Activated T-helper 1 cell treated with anti-CD3 and anti-CD28 coated beads, Interleukin-2, amount 50 U/mL, for 16 hours (primary cell): ENCODE measurements at places on chromosomes 5 and 9.

GRCh38 chr5:75524071-75524470 is 12.4 kb downstream of the POLK start:
- no peak for DNase-seq

DNA sequence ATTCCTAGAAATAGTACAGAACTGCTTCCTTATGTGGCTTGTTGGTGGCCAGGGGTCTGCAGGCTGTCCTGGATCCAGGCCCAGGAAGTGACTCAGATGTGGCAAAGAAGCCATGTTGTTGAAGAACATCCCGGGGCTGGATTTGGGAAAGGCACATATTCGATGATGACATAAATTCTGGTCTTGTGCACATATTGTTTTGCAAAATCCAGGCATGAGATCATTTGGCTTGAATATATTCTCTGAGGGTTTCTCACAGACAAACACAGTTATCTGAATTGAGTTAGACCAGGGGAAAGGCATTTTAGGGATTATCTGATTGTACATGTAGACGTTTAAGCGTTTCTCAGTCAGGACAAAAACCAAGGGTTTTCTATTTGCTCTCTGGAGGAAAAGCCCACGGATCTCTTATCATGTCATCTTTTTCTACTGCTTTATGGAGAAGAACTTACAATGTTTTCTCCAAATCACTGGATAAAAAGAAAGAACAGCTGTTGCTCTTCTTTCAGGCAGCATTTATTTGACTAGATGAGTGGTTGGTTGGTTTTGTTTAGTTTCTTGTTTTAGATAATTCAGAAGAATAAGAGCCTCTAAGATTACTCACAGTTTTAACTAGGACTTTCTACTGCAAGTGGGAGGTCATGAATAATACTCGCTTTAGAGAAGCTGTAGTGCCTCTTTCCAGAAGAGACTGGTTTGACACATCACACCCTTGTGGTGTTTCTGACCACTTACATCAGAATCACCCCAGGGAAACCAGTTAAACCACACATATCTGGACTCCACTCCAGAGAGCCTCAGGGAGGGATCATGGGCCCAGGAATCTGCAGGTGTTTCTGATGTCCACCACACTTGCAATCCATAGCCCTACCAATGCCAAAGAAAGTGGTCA is 29.5 kb upstream of the LHFPL2 start:
- no peak for DNase-seq

DNA sequence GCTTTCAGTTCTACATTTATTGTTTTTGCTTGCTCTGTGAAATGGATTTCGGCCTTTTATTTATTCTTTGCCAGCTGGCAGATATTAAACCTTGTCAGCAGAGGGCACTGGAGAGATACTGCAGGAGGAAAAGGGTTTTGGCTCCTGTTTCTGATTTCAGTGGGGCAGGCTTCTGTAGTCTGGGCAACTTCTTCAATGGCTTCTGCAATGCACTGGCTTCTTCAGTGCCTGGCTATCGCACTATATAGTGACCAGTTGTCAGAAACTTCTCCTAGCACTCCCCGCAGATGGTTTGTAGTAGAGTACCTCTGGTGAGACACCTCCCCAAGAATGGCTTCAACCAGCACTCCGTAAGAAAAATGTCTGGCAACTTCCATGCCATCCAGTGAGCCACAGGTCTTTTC is 3.2 kb upstream of the NFX1 start:
- no peak for DNase-seq

- DNase-seq: no peak
Measured at GRCh38 chr9:127143920-127144465, 21.6 kb upstream of the ANGPTL2 start.

- no peak for DNase-seq
Measured at GRCh38 chr5:173645890-173646574, 29.6 kb upstream of the BOD1 start.

DNA sequence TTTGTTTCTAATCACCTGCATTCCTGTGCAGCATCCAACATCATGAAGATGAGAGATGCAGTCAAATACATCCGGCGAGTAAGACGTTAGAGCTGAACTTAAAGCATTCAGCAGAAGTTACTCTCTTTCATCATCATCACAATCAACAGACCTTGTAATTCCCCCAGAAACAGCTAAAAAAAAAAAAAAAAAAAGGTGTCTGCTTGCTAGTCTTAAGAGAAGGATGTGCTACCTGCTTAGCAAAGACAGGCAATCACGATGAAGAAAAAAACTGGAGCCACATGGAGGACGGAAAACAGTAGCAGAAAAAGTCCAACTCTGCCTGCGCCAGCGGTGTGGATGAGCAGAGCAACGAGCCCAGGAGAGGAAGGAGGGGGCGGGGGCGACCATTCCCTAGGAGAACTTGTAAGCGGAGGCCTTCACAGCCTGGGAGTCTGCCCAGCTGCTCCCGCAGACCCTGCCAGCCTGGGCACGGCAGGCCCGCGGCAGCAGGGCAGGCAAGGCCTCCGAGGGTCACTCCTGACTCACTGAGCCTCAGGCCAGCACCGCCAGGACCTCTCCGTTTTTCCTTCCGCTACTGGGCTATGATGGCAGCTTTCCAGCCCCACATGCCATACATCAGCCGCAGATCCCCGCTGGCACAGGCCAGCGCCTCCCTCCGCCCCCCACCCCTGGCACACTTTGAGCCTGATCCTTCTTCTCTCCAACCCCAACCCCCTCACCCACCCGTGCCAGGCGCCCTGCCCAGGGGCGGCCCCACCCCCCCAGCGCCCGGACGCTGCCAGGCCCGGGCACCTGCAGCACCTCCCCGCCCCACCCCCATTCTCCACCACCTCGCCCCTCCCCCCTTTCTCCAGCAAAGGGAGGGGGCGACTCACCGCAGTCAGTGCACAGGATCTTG is 1.4 kb downstream of the NRG2 start:
- no peak for DNase-seq

DNA sequence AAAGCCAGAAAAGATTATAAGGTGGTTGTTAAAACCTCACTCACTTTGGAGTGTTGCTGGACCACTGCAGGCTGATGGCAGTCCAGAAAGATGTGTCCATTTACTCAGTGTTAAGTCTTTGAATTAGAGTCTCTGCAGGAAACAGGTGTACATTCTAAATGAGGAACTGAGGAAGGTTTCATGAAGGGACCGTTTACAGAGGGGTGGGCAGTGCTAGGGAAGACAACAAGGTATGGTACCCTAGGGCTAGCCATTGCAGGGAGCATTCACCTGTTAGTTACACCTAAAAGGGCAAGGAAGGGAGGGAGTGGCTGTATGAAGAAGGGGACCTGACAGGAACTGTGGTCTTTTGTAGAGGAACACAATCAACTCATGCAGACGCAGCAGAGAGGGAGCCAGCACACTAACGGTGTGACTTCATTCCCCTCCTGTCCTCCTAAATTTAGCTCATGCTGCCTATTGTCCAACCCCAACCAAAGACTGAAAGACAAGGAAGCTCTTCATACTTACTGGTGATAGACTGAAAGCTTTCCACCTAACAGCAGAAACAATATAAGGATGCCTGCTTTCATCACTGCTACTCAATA is 32.2 kb upstream of the PAX5 start:
- DNase-seq: no peak

DNA sequence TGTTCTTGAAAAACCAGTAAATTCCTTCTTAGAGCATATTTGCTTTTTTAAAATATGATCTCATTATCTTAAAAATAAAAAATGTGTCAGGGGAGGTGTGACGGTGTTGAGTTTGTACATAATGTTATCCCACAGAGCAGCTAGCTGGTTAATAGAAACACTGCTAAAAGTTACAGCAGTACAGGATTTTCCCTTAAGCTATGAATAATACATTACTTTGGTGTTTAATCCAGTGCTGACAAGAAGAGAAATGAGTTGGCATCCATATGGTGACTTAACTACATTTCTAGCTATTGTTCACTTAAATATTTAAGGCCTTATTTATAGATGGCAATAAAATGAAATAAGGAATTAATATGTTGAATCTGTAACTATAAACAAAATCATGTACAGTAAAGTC is 883.1 kb downstream of the CDH18 start:
- no peak for DNase-seq

GRCh38 chr9:109467936-109468335 is 30.2 kb downstream of the PTPN3 start:
- DNase-seq: no peak

DNA sequence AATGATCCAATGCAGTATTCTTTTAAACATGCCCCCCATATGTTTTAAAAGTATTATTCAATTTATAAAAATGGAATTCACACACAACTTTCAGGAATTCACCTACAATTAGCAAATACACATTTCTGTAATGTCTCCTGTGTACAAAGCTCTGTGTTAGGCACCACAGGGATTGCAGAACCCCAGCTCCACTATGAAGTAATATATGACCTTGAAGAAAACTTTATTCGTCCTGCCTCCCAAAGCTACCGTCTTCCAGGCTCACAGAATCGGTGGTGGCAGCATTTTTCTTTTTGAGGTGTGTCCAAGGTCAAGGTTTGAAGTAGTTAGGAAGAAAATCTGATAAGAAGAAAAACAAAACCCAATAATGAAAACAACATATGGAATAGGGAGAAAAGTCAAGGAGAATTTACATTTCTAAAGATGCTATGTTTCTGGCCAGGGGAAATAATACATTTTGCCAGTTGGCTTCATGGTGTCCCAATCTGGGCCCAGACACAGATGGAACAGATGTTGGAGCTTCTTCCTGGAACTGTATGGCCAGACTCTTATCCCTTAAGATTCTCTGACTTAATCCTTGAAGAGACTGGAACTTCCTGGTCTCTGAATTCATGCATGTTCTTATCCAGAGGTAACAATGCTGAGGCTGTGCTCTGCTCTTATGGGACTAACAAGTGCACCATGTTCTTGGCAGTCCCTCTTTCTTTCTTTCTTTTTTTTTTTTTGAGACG is 22.0 kb upstream of the LVRN start:
- no peak for DNase-seq

GRCh38 chr9:133144142-133144903 is 19.4 kb downstream of the GBGT1 start:
- DNase-seq: peak; percentile 90

DNA sequence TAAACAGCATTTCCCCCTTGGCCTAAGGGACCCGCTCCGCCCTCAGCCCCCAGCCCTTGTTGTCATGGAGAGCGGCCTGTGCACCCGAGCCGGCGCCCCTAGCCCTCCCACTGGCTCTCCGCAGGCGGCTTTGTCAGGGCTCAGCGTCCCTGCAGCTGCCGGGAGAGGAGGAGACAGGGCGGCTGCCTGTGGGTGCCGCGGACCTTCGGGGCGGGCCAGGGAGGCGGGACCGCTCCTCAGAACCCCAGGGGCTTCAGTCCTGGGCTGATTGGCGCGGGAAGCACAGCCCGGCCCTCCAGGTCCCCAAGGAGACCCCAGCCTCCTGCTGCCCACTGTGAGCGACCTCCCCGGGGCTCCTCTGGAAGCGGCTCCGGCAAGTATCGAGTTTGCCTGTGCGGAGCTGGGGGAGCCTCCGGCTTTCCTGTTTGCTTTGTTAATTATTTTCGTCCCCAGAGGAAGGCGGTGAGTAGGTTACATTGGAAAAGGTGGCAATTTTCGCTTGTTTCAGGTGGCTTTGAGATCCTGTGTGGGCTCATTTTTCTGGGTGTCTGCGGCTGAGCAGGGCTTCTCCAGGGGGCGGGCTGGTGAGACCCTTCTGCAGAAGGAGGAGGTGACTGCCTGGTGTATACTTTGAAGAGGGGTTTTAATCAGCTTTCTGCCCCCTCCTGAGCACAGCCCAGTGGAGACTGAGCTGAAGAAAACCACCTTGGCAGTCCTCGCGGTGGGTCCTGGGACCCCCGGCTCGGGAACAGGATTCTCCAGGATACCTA is at the start of gene FGD3:
Gene FGD3 (plus strand): TSS at position 256 of the 770 bp plus-strand sequence. CDS start 28,734 bp downstream, outside the sequence.
- DNase-seq: no peak

GRCh38 chr5:55853041-55853670 is 2.0 kb downstream of the IL31RA start:
- no peak for DNase-seq

- DNase-seq: no peak
Measured at GRCh38 chr5:159905496-159905895, 10.8 kb upstream of the ADRA1B start.
